Activated naive CD8-positive, alpha-beta T cell treated with anti-CD3 and anti-CD28 coated beads, Interleukin-2, amount 50 U/mL, for 24 hours (primary cell): ENCODE measurements at places on chromosomes 13 and 19.
A peak's percentile ranks its signal among the peaks of the same experiment; 100 is the strongest.

DNA sequence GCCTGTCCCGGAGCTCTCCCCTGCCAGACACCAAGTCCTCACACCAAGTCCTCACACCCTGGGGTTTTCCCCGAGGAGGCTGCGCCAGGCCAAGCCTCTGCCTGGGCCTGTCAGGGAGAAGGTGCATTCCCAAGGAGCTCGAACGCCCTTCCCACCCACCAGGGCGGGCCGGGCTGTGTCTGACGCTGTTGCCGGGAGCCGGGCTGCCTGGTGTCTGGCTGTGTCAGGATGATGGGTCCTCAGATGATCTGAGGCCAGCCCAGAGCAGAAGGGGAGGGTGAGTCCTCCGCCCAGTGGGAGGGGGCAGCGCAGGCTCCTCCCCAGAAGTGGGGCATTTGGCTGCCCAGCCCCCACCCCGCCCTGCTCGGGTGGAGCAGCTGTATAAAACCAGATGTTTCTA is 2.3 kb upstream of the HAS1 start:
- DNase-seq = no peak

DNA sequence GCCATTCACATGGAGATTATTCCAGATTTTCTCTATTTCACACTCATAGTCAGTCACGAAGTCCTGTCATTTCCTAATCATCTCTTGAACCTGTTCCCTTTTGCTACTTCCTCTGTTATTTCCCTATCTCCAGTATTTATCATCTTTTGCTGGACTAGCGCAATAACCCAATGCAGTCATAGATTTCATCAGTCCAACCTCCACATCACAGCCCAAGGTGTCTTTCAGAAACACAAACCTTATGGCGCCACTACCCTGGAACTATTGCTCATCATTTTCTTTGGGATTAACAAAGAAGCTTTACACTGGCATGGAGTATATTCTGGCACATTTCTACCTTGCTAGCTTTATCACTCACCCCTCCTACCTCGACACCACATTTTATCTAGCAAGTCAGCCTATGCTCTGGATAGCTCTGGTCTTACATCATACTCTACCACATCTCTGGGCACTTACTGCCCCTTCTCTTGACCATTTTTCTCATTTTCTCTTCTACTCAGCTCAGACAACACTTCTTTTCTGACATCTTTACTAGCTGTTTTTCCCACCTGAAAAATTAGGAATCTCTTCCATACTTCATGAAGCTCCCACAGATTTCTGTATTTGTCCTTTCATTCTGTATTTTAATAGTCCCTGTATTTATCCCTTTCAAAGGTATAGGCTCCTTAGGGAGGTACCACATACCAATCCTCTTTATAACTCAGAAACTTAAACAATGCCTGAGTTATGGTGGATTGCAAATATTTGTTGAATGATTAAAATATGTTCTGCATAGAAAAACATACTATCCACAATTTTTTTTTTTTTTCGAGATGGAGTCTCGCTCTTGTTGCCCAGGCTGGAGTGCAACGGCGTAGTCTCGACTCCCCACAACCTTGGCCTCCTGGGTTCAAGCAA is 534.7 kb downstream of the KLF12 start:
- DNase-seq = no peak

DNA sequence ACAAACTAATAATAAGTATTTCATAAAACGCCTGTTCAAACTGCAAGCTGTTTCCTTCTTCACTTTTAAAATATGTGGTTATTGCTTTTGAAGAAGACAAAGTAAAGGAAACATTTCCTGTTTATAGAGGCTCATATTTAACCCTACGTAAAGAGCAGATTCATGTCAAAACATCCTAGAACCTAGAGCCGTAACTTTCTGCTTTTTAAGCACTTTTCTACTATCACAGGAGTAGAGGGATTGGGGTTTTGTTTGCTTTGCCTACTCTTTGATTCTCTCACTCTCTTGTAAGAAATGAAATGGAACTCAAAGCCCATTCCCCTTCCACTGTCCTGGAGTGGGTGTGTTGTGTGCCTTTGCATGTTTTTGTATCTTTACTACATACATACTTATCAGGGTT is 54.0 kb upstream of the GPR183 start:
- DNase-seq = no peak

GRCh38 chr19:56837492-56838023 is 3.0 kb downstream of the PEG3 start:
- no peak for DNase-seq

DNA sequence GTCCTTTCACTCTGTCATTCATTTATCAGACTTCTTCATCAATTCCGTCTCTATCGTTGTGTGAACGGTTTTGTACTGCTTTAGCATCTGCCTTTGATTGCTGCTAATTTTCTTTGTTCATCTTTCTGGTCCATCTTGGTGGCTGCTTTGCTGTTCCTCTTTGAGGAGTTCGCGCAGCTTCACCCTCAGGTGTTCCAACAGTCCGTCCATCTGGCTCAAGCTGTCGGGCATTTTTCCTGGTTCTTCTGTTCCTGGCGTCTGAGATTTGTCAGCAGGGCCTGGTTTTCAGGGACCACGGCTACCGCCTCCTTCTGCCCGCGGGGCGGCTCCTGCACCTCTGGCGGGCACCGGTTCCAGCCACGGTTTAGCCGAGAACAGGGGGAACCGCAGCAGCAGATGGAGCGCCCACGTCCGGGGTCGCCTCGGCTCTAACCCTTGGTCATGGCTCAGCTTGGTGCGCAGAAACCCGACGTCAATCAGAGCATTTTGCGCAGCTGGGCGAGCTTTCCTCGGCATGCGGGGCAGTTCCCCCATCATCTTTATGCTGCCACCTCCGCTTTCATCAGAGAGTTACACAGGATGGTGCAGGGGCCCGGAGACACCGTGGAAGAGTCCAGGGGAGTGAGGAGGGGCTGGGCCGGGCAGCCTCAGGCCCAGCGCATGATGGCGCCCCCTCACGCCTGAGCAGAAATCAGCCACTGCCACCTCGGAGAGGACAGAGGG is 89.5 kb downstream of the ZNF100 start:
- peak; percentile 2 for DNase-seq
